NCI-H774 (cell line): ENCODE measurements at places on chromosomes 6 and 20.

DNA sequence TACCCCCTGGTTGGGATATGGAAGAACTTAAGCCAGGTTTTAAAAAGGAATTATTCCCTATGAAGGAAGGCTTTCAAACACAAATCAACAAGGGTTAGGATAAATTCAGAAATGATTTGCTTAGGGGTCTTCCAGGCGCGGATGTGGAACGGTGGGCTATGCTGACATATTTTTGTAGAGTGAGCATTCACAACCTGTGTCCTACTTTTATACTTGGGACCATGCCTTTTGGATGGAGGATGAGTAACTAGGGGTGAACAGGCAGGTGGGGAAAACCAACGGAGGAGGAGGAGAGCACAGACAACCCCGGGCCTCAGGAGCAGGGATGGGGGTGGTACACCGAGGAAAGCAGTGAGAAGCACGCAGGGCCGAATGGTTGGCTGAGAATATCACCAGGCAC lies 5.9 kb downstream of the MYLK4 start:
- no peak for DNase-seq

GRCh38 chr6:42182101-42182500 lies 8.9 kb downstream of the GUCA1A start:
- DNase-seq: no peak

GRCh38 chr6:39189915-39190544 lies 39.2 kb downstream of the KCNK5 start:
- DNase-seq: no peak

DNA sequence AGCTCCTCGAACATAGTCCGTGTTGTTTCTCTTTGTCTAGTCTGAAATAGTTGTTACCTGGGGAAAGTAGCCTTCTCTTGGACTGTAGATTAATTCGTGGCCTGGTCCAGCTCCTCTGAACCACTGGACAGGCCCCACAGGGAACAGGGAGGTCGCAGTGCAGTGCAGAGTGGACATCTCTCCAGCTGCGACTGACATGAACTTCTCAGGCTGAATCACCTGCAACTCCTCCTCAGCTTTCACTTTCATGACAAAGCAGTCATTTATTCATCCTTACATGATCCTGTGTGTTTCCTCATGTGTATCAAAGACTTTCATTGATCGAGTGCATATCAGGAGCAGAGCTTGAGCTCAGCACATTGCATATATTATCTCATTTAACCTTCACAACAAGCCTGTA lies 19.1 kb upstream of the SIRPG start:
- no peak for DNase-seq

DNA sequence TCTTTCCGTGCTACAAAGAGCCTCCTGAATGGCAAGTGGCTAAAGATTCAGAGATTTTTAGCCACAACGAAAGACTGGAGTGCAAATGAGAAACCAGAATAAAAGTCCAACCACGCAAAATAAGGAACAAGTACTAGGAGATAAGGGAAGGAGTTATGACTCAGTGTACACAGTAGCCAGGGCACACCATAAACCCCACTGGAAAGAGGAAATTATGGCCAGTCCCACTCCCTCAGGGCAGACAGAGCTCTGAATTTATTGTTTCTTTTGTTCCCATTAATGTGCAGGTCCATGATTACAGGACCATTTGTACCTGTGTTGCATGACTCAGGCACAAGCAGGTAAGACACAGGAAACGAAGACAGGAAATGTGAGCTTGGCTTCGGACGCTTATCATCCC lies 150.3 kb upstream of the PREP start:
- no peak for DNase-seq

DNA sequence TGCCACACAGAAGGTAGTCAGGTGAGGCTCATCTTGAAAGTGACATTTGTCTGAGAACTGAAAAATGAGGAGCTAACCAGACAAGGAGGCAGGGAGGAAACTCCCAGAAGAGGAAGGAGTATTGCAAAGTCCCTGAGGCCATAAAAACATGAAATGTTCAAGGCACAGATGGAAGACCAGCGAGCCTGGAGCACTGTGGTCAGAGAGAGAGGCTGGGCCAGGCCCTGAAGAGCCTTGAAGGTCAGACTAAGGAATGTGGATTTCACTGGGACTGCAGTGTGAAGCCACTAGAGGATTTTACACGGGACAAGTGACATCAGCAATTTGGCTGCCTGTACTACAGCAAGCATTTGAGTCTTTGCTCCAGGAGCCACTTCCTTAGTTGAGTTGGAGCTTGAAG lies 21.1 kb upstream of the TMEM181 start:
- no peak for DNase-seq
